ENCODE measurements at places on chromosomes 1 and 21.
A peak's percentile ranks its signal among the peaks of the same experiment; 100 is the strongest.

GRCh38 chr1:172117800-172118199, 276.5 kb downstream of the DNM3 start:
- no peak for DNase-seq

GRCh38 chr1:160951443-160952128, 3.0 kb downstream of the ITLN2 start:
- peak; percentile 61 for DNase-seq

DNA sequence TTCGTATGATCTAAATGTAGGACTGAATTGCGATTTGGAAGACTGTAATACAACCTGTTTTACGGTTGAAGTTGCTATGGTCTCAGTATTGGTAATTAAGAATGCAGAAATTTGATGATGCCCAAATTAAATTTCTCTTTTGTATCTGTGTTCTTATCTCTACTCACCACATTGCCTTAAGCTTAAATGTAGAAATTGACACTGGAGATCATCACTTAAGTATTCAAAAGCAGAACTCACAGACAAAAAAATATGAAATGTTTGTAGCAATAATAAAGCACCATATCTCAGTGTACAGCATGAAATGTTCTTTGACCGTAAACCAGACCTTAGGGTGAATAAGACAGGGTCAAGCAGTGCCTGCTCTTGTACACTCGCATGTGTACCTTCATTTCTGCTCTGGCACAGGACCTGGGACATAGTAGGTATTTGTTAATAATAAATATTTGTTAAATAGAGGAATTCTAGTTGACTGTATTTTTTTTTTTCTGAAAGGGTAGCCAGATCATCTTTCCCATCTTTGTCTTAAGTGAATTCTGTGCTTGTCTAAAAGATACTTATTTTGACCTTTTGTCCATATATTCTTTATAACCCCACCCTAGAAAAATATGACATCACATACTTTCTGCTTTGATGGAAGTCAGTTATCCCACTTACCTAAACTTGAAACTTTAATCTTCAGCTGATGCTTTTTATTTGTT, 1.5 kb downstream of the CDC7 start:
- no peak for DNase-seq

DNA sequence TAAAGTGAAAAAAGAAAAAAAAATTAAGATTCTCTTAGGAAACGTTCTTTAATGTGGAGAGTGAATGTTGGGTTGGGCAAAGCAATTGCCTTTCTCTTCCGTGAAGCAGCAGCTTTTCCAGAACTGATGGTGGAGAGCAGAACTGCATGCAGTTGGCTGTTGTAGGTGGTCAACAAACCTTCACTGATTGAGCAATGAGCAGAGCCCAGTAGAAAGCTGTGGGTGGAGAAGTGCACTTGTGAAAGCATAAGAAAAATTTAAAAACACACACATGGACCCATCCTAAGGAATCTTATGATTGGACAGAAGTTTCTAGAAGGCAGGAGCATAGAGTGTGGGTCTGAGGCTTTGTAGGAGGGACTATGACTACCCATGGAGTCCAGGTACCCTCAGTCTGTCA, 4.5 kb downstream of the PRELP start:
- no peak for DNase-seq

DNA sequence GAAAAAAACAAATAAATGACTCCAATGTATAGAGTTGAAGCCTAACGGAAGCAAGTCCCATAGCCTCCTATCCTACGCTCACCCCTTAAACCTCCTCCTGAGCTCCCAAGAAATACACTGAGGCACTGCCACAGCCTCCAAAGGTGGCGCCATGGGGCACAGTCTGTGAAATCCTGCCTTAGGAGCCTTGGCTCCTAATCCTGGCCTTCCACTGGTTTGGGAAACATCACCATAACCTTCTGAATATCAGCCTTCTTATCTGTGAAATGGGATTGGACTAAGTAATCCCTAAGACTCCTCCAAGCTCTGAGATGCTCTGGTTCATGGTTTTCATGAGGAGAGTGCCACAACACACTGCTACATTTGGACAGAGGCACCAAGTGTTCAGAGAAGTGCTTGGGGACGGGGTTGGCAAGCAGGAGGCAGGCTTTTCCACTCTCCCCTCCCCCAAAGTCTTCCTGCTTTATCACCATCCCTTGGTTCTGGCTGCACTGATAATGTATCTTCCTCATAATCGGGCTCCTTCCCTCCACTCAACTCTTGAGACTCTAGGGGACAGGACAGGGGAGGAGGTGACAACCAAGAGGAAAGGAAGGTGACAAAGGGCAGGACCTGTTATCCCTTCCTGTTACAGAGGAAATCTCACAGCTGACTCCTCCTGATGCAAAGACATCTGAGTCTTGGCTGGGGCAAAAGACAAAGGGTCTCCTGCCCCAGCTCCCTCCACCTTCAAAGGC, 2.7 kb downstream of the SLAMF7 start:
- no peak for DNase-seq

DNA sequence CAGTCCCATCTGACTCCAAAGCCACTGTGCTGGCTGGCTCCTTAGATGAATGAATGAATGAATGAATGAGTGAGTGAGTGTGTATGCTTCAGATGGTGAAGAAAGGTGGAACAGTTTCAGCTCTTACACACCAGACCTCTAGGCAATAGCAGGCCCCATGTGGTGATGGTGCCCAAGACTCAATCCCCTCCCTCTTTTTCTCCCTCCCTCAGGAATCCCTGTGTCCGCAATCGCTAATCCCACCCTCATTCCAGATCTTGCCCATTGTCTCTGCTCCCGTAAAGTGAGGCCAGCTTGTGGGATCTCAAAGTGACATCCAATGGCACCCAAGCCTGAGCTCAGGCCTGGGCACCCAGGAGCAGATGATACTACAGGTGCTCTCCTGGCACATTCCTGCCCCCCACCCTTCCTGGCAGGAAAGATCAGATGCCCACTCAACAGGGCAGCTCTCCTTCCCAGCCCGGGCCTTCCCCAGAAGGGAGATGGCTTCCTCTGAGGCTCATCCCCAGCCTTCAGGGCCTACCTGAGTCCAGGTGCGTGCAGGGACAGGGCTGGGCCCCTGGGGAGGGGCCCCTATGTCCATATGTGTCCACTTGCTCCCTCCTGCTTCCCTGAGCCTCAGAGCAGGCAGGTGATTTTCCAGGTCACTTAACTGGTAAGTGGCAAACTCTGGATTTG, 106.4 kb downstream of the HMGB4 start:
- DNase-seq = no peak

GRCh38 chr1:166933140-166933539, 42.2 kb downstream of the ILDR2 start:
- no peak for DNase-seq

- DNase-seq = peak; percentile 24
Observed at GRCh38 chr1:185439727-185440415, 122.8 kb upstream of the IVNS1ABP start.

GRCh38 chr1:101959456-101959855, 37.3 kb downstream of the OLFM3 start:
- no peak for DNase-seq

- no peak for DNase-seq
Observed at GRCh38 chr1:46152016-46152415, 19.6 kb upstream of the PIK3R3 start.

DNA sequence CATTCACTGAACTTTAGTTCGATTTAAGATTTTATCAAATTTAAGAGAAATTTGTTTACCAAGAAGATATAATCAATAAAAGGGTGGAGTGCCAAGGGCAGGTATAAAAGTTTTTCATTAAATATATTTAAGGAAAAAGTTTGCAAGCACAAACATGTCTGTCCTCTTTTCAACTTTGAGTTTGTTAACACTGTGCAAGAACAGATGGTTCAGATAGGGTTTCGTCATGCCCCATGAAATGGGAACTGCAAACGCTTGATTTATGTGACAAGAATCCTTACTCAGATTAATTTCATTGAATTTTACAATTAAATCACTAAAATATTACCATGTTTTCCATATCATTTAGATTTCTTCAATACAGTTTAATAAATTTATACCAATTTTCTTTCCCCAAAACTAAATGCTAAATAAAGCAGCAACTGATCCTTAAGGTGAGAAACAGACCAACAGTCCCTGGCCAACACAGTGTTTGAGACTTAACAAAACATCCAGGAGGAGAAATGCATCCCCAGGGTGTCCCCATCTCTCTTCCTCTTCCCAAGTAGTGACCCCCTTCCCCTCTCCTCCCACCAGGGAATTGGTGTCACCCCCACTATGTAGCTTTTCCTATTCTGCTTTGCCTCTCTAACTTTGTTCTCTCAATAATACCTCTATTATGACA, 292.9 kb downstream of the LTN1 start:
- DNase-seq = no peak

- DNase-seq = no peak
Observed at GRCh38 chr21:46065914-46066551, 31.9 kb upstream of the COL6A2 start.

GRCh38 chr1:183209533-183210158, 23.6 kb downstream of the LAMC2 start:
- peak; percentile 84 for DNase-seq

GRCh38 chr1:156509424-156510034, 9.0 kb upstream of the MEF2D start:
- DNase-seq = no peak

DNA sequence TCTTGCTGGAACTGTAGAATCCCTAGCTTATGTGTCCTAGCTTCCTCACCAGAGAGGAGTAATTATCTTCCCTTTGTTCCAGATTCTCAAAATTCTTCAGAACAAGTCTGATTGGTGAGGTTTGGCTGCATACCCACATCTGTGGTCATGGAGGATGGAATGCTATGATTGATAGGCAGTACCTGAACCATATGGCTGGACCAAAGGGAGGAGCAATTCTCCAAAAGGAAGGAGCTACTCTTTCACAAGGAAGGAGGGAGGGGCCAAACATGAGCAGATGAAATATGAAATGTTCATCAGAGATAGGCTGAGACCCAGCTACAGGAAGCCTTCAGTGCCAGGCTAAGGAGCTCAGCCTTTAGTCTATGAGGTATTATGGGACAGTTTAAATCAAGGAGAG, 5.0 kb upstream of the RNF19B start:
- no peak for DNase-seq

DNA sequence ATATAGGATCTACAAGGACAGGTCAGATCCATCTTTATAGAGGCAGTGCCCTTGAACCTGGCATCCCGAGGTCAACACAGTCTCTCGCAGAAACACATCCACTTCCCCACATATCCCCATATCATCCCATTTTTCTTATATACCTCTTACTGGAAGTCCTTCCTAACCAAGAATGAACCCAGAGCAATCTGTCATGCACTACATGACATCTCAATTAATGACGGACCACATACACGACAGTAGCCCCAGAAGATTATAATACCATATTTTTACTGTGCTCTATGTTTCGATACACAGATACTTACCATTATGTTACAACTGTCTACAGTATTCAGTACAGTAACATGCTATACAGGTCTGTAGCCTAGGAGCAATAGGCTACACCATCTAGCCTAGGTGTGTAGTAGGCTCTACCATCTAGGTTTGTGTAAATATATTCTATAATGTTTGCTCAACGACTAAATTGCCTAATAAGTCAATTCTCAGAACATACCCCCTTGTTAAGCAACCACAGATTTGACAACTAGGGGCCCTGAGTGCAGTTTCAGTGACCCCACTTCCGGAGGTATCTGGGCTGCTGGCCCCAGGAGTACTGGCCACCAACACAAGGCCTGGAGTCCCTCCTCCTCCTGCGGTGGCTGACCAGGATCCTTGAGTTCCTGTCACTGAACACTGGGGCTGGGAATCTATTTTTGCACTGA, 28.1 kb downstream of the PTPN14 start:
- no peak for DNase-seq

GRCh38 chr1:26705788-26706311, 10.0 kb downstream of the ARID1A start:
- DNase-seq = peak; percentile 41

GRCh38 chr1:173420330-173420806, 56.8 kb upstream of the PRDX6 start:
- DNase-seq = peak; percentile 89

DNA sequence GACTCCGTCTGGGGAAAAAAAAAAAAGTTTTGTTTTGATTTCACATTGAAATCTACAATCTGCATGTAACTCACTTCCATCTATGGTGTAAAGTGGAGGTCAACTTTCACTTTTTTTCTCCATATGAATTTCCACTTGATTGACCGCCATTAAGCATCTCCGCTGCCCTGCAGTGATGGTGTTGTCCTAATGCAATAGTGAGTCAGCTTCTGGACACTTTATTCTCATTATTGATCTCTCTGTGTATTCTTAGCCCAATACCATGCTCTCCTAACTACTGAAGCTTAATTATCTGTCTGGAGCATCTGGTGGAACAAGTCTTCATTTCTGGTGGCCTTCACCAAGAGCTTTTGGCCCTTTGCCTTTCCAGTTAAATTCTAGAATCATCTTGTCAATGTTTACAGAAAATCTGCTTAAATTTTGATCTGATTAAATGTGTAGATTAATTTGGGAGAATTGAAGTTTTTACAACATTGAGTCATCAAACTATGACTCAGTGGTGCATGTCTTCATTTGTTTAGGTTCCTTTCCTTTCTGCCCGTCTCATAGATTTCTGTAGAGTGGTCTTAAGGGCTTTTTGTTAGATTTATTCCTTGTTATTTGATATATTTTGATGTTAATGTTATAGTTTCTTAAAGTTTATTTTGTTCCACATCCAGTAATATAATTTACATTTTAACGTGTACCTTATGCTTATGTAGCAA, 181.5 kb downstream of the PRDM2 start:
- no peak for DNase-seq

GRCh38 chr1:54215523-54215922, 15.6 kb downstream of the MRPL37 start:
- no peak for DNase-seq

DNA sequence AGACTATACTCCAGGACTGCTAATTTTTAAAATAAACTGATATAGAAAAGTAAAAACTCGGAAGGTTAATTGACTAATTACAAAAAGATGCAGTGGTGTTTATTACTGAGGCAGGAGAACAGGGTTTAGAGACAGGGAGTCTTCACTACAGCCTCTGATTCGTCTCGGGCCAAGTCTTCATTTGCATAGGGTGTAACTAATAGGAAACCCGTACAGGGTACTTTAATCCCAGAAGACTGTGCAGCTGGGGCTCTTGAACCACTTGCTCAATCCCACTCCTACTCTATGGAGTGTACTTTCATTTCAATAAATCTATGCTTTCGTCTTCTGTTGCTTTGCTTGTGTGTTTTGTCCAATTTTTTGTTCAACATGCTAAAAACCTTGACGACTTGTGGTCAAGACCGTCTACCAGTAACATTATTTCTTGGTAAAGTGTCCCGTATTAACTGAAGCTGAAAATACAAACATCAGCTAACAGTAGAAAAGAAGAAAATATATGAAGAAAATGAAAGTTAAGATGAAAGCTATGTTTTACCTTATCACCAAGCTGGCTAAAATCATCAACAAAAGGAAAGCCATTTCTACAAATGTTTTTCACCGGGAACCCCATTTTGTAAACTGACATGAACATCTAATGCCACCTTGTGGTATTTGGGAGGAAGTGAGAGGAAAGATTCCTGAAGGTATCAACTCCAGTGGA, 8.0 kb downstream of the SDHB start:
- DNase-seq = peak; percentile 36

All from NCI-H460 (cell line).